ENCODE measurements at places on chromosomes 3 and 15.
A peak's percentile ranks its signal among the peaks of the same experiment; 100 is the strongest.

- DNase-seq, result no peak
Observed at GRCh38 chr3:69016102-69016501, 2.6 kb upstream of the EOGT start.

DNA sequence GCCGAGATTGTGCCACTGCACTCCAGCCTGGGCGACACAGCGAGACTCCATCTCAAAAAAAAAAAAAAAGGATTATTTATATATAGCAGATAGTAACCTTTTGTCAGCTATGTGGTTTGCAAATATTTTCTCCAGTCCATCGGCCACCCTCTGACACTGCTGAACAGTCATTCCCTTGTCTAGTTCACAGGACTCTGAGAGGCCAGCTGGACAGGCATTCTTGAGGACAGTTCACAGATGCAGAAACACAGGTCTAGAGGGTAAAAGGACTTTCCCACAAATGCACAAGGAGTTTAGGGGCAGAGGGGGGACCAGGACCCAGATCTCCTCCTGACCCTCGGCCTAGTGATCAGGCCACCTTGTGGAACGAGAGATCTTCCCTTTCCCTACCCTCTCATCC lies 7.5 kb upstream of the TMEM40 start:
- DNase-seq, result peak; percentile 30

DNA sequence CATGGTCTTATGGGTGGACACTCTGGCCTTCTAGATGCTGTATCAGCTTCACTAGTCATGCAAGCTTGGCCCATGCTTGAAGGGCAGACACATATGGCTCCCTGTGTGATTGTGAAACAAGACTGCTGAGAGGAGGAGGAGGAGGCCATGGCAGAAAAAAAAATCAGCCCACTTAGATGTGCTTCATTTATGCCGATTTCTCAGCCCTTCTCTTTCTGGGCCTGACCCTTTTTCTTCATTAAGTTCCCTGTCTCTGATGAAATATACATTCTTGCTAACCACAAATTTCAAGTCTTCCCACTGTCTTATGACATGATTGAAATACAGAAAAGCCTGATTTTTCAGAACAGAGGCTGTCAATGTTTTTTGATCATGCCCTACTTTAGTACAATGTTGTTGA lies 213.0 kb upstream of the FEZF2 start:
- no peak for DNase-seq

DNA sequence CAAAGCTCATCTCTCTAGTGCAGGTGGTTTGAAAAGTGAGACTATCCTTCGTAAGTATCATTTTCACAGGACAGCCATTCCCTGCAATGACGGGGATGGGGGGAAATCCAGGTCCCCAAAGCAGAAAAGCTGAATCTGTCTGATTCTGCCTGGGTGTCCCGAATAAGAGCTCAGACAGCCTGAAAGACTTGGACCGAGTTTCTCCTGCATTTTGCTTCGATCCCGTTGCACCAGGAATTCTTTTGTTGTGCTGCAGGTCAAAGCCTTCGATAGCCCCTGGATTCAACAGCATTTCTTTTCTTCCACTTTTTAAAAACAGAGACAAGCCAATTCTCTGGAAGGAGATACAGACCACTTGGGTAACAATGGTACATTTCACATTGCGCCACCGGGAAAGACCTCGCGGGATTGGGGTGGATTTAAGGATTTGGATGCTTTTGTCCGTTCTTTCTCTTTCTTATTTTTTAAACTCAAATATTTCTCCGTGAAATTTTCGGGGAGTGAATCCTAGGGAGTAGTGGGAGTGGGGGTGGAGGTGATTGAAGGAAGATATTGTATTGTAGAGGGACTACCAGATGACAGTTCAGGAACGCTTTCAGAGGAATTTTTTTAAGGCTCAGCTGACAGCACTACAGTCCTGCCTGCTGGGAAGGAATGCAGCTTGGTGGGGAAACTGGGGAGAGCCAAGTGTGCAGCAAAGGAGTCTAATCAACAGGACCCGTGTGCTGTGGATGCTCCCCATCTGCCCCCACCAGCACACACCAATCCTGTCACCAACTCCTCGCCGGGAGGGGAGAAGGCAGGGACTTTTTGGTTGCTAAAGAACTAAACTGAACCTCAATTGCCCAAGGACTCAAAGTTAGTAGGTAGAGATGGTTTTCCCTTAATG lies 2.6 kb downstream of the SLITRK3 start:
- DNase-seq, result no peak
